ENCODE measurements at places on chromosomes 1 and 21.

GRCh38 chr1:67190410-67190809 is 24.2 kb downstream of the IL23R start:
- no peak for DNase-seq

DNA sequence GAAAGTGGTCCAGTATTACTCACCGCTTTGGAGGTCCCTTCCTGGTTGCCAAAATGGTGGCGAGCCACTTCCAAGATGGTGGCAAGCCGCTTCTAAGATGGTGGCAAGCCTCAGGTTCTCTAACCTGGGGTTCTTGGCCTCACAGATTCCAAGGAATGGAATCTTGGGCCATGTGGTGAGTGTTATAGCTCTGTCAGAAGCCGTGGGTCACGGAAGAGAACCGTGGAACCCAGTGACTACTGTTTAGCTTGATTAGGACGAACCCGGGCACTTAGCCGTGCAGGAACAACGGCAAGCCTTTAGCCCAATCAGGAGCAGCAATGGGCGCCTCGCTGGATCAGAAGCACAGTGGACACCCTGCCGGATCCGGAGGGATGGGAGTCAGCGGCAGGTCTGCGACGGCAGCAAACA is 356.2 kb upstream of the TMPRSS15 start:
- no peak for DNase-seq

DNA sequence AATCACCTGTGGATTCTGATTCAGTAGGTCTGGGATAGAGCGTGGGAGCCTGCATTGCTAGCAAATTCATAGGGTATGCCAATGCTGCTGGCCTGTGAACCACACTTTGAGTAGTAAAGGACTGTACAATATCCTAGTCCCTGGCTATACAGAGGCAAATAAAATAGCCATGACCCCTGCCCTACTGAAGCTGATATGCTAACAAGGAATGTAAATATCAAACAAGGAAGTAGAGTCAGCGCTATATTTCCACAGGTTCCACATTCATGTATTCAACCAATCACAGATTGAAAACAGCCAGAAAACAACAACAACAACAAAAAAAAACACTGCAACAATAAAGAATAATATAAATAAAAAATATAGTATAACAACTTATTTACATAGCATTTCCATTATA is 77.8 kb downstream of the TM2D1 start:
- DNase-seq = no peak

DNA sequence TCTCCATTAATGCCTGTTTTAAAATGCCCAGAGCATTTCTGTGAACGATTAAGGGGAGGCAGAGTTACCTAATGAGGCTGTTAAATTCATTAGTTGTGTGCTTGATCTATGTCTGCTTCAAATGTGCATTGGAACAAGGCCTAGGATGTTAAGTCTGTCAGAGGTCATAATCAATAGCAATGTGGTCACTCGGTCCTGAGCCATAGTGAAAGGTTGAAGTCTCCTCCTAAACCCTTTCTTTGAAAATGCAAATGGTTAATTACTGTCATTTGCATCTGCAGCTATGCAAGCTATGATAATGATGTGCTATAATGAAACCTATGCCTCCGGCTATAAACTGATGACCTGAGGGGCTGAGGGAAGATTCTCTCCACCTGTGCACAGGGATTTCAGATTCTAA is 114.2 kb upstream of the NR5A2 start:
- DNase-seq = no peak

- no peak for DNase-seq
These were observed 5.3 kb downstream of the COL18A1 start for GRCh38 chr21:45410151-45410864.

DNA sequence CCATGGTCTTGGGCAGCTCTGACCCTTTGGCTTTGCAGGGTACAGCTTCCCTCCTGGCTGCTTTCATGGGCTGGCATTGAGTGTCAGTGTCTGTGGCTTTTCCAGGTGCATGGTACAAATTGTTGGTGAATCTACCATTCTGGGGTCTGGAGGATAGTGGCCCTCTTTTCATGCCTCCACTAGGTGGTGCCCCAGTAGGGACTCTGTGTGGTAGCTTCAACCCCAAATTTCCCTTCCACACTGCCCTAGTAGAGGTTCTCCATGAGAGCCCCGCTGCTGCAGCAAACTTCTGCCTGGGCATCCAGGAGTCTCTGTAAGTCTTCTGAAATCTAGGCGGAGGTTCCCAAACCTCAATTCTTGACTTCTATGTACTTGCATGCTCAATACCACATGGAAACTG is 494.5 kb upstream of the LRRC7 start:
- DNase-seq = no peak

DNA sequence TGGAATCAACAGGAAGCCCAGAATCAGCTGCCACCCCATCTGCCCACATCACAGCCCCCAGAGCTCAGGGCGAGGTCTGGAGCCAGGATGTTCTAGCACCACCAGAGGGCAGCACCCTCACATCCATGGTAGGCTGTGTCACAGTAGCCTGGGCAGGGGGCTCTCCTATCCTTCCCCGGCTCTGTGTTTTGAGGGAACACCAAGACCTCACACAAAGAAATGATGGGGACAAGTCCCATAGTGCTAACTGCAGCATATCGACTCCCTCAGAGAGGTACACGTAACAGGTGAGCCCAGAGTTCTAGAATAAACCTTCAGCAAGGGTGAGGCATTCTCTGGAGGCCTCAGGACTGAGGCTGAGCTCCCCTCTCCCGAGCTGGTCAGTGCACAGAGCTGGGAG is 2.3 kb upstream of the KCNC4 start:
- peak; percentile 60 for DNase-seq

- peak; percentile 65 for DNase-seq
These were observed 6.3 kb upstream of the INAVA start for GRCh38 chr1:200888349-200888838.

GRCh38 chr1:154912755-154913154 is 23.8 kb downstream of the PMVK start:
- no peak for DNase-seq

- DNase-seq = no peak
These were observed 898 bp downstream of the LDLRAP1 start for GRCh38 chr1:25544243-25544764.

GRCh38 chr1:64550510-64550909 is 80.6 kb downstream of the CACHD1 start:
- DNase-seq = peak; percentile 26

DNA sequence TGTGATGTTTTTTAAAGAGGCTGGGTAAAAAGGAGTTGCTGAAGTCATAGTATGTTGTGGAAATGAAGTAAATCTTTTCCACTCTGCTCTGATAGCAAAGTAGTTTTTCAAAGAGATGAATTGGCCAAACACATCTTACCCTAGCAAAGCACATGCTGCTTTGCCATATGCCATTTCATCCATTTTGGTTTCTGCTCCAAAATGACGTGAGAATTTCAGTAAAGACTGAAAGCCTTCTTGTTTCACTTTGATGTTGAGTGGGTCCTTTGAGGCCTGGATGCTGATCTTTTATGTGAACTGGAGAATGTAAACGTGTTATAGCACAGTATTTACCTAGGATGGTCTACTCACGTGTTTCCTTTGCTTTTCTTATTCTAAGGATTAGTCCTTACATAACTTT is 73.3 kb upstream of the PGD start:
- DNase-seq = no peak

DNA sequence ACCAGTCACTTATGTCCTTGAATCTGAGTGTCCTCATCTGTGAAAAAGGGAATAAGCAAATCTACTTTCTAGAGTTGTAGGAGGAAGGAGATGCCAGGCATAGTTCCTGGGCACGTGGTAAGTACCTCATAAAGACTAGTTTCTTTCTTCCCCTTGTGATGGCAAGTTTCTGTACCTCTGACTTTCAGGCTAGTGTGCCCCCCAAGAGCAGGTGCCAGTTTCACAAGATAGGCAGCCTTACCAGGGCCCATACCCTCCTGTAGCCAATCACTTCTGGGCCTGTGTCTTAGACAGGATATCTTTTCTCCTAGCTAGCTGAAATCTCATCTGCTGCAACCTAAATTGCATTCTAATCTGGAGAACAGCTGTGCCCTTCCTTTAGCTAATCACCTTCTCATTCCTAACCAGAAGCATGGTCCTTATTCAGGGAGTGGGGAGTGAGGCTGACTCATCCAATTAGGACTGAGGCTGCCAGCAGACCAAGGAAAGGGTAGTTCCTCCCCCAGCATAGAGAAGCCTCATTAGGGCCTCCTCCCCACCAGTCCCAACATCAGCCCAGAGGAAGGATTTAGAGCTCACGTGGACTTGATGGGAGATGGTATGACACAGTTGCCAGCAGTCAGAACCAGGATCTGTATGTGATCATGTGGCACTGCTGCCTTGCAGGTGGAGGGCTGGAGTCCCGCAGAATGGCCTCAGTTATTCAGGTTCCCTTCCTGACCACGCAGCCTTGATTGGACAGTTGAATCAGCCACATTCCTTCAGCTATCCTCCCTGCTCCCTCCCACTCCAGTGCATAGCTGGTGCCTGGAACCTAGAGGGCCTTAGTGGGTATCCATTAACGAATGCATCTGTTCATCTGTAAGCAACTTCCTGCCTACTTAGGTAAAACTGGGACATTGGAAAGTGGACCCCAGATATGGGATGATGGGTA is 7.9 kb downstream of the KLHDC8A start:
- no peak for DNase-seq

GRCh38 chr1:48785869-48786268 is 9.2 kb upstream of the BEND5 start:
- DNase-seq = no peak

GRCh38 chr1:33825506-33825905 is 38.4 kb upstream of the HMGB4 start:
- no peak for DNase-seq

GRCh38 chr1:230375780-230376179 is 50.4 kb downstream of the PGBD5 start:
- no peak for DNase-seq

DNA sequence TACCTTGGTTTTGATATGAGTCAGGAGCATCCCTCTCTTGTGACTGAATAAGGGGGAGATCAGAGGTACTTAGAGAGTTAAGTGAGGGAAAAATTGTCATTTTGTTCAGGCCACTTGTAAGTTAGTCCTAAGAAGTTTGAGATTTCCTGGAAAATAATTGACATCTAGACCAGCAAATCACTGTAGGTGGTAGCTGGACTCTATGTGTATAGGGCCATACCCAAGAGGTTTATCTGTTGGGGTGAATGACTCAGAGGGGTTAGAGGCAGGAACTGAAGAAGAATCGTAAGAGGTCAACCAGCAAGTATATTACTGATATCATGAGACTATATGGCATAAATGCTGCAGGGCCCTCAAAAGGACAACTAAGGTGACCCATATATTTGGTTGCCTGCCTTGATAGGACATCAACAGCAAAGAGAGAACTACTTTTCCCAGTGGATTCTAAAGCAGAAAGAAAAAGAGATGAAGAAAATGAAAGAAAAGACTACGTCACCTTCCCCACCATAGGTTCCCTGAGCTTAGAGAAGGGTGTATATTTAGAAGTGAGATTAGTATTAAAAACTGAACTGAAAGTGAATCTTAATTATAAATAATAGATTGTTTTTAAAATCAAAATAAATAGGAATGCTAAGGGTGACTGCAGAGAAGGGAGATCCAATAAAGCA is 8.0 kb upstream of the RNPC3 start:
- DNase-seq = no peak

DNA sequence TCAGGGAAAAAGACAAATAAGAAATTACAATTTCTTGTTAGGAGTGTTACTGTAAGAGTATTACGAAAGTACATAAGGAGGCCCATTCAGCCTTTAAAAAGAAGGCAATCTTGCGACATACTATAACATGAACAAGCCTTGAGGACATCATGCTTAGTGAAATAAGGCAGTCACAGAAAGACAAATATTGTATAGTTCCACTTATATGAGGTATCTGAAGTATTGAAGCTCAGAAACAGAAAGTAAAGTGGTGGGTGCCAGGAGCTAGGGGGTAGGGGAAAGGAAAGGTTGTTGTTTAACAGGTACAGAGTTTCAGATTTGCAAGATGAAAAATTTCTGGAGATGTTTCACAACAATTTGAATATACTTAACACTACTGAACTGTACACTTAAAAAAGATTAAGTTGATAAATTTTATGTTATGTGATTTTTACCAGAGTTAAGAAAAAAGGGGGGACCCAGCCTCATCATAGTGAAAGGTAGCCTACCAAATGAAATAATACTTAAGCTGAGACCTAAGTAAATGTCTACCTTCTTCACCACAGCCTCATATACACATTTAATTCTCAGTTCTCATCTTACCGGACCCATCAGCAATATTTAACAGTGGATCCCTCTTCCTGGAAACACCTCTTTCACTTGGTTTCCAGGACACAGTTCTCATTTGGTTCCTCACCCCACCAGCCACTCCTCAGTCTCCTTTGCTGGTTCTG is 19.5 kb downstream of the USP24 start:
- DNase-seq = no peak

- no peak for DNase-seq
These were observed 1.7 kb upstream of the LAMB3 start for GRCh38 chr1:209653915-209654351.

DNA sequence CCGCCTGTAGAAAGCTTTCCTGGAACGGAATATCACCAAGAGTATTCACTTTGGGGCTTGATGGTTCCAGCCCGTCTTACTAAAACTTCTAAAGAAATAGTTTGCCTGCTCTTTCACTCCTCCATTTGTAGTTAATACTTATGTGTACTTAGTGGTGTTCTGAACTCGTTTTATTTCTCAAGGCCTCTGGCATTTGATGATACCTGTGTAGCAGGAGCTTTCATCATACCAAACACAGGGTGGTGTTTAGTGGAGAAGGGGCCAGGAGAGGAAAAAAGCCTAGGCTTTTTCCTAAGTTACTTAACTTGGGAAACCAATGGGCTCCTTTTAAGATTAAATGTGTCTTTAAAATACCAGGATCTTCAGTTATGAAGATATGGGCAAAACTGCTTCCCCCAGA is 74.3 kb downstream of the RPS6KA1 start:
- DNase-seq = no peak

GRCh38 chr21:26490771-26491170 is 82.3 kb downstream of the CYYR1 start:
- no peak for DNase-seq

All from T-helper 2 cell treated with Interferon-gamma antibody and Interleukin-4, amounts not matched to agents 5 μg/mL and 100 μg/mL, for 36 hours (primary cell).